CD8-positive, alpha-beta T cell (primary cell): ENCODE measurements at places on chromosomes 6 and 20. TPM values are rescaled to one million over a fixed set of nuclear protein-coding genes. Genes with fewer than 3 reads are reported as not detected.

Gene BANF2
- total RNA-seq = not detected

Gene CST5
- not detected for total RNA-seq

Gene FAM135A
- 6.5 TPM for total RNA-seq

Gene MATN4
- total RNA-seq = not detected

Gene MUC21
- total RNA-seq = not detected

Gene SLC26A8
- total RNA-seq = not detected

Gene DEFB124
- not detected for total RNA-seq

Gene KIAA1755
- not detected for total RNA-seq

Gene LRRC73
- total RNA-seq = 0.90 TPM

Gene PRRC2A
- total RNA-seq = 201 TPM

Gene SLC22A7
- total RNA-seq = not detected

Gene CDKN1A
- total RNA-seq = 71.3 TPM

Gene FERMT1
- total RNA-seq = not detected
